ENCODE measurements at places on chromosomes 1 and 21.

DNA sequence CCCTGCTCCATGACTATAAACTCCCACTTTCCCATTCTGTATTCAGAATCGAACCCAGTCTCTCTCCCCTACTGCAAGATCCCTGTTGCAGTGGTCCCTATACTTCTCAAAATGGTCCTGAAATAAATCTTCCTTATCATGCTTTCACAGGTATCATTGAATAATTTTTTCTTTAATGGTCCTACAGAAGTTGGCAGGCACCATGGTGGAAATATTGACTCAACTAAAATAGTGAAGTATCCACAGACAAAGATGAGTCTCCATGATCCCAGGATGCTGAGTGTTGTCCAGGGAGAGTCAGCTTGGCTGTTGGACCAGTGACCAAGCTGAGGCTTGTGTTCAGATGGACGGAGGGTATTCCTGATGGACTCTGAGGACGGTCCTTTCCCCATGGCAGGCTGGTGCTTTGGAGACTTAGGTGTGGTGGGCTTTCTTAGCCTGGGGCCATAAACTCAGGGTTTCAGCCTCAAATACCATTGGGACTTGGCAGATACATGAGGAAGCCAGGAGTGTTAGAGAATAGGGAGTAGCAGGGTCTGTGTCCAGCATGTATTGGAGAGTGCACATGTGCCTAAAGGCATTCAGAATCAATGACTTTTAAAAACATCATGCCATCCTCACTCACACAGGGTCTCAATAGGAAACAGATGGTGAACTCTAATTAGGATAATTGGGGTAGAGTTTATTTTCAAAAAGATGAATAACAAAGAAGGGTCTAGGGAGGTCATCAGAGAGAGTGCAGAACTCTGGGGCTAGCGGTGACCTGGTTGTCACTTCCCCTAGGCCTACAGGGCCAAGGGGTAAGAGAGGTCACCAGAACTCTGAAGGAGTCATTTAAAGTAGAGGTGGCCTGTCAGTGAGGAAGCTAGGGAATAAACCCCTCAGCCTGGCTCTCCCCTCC, 19.8 kb downstream of the TINAGL1 start:
- no peak for DNase-seq

DNA sequence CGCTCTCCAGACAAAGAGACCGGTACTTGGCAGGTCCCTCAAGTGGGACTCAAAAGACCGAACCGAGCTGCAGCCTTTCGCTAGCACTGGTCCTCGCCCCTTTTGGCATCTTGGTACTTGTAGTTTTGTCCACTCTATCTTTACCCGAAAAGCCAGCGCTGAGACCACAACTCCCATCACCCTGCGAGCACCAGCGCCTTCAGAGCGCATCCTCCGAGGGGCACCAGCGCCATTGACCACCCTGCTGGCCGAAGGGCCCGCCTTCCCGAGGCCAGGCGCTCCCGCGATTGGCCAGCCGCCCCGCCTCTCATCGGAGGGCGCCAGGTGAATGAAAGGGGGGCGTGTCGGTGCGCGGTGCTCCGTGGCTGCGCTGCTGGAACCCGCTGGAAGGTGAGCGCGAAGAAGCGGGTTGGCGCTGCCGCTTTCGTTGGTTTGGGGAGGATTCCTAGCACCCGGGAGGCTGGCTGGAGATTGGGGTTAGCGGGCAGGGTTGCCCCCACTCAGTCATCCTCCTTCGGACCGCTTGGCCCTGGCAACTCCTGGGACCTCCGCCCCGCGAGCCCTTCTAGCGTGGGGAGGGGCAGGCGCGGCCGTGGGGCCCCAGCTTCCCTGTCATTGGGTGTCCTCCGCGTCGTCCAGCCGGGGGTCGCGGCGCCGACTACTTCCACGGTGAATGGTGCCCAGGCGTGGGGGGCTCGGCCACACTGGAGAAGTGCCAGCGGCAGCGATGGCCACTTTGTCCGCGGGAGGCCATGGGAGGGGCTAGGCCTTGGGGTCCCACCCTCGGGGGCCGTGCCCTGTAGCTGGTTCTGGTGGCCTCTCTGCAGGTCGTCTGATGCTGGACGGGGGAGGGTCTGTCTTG, at the start of gene ZBTB8B:
TSS of gene ZBTB8B (plus strand) at position 357 of the 862 bp plus-strand sequence. CDS start 5,553 bp downstream, outside the sequence.
- DNase-seq: no peak

GRCh38 chr1:200351425-200351824, 58.4 kb downstream of the ZNF281 start:
- no peak for DNase-seq

GRCh38 chr1:82901561-82901960, 1097.4 kb downstream of the TTLL7 start:
- DNase-seq: no peak

DNA sequence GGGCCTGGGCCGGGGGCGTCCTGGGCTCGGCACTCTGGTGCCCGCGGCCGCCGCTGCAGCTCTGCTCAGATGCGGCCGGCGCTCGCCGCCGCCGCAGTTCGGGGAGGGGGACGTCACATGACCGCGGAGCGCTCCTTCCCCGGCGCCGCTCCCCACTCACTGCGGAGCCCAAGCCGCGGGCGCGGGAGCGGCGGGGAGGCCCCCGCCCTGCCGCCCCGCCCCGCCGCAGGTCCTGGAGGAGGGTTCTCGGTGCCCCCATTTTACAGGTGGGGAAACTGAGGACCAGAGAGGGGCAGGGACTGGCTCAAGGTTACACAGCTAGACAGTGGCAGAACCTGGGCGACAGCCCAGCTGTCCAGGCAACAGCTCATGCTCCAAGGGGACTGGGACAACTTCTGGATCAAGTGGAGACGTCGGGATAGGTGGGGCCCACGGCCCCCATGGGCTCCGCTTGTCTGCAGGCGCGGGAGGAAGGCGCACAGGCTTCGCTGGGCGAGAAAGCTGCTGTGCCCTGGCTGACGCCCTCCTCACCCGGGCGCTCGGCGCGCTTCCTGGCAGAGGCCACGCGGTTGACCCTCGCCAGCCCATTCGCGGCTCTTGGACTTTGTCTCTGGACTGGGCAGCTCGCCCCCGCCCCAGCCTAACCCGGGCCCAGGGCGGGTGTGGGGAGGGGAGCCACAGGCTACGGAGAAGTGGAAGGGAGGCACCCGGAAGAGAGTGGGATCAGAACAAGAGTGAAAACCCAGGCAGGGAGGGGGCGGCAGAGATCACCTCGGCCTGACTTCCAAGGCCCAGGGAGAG, at the start of gene RAP1GAP:
TSS of gene RAP1GAP (minus strand) at position 100 of the 801 bp plus-strand sequence. CDS start 49,325 bp downstream, outside the sequence.
- no peak for DNase-seq

DNA sequence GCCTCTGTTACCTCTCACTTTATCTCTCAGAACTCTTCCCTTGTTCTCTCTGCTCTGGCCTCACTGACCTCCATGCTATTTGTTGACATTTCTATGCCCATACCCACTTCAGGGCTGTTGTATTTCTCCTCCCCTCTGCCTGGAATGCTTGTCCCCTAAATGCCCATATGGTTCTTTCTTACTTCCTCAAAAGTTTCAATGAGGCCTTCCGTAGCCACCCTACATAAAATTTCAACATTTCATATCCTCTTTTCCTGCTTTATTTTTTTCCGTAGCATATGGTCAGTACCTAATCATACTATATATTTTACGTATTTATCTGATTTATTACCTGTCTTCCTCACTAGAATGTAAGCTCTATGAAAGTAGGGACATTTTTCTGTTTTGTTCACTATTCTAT, 47.1 kb upstream of the ZYG11A start:
- no peak for DNase-seq

GRCh38 chr21:26245428-26245827, 74.9 kb upstream of the APP start:
- no peak for DNase-seq

GRCh38 chr1:54285815-54286345, 85.9 kb downstream of the MRPL37 start:
- DNase-seq: no peak

- no peak for DNase-seq
These were observed 35.6 kb downstream of the MSTO1 start for GRCh38 chr1:155645648-155646047.

GRCh38 chr21:32131164-32131563, 147.7 kb downstream of the MIS18A start:
- DNase-seq: no peak

DNA sequence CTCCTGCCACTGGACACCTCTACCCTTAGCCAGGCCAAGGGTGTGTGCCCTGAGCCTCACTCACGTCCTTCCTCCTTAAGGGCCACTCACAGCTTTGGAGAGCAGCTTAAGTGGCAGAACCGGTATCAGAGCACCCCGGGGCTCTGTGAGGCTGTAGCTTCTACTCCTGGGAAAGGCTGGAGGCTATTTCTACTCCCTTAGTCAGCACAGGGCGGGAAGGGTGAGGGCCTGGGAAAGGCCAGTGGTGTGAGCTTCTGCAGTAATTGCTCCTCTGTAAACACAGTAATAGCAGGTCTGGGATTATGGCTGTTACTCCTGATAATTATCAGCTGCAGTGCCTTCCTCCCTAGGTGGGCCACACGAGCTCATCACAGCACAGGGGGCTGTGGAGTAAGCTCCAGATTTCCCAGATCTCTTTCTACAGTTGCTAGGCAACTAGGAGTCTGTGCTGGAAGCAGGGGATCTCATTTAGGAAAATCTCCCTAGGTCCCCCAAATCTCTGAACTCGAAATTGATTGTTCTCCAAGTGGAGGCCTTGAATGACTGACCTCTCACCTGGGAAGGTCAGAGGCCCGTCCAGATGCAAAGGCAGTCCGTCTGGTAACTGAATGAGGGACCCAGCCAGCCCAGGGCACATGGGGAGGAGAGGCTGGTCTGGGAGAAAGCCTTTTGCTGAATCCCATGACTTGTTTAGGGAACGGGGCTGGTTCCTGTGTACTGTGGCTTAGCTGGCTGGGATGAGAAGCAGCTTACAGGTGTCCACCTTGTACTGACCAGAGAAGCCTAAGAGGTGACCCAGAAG, 29.3 kb downstream of the IER5 start:
- no peak for DNase-seq

- DNase-seq: no peak
These were observed 161.5 kb downstream of the IER5 start for GRCh38 chr1:181250038-181250437.

- no peak for DNase-seq
These were observed 98.5 kb upstream of the VANGL1 start for GRCh38 chr1:115543247-115543646.

- DNase-seq: no peak
These were observed 36.2 kb downstream of the PRRC2C start for GRCh38 chr1:171521567-171521966.

GRCh38 chr21:36813052-36813451, 114.1 kb downstream of the SIM2 start:
- no peak for DNase-seq

DNA sequence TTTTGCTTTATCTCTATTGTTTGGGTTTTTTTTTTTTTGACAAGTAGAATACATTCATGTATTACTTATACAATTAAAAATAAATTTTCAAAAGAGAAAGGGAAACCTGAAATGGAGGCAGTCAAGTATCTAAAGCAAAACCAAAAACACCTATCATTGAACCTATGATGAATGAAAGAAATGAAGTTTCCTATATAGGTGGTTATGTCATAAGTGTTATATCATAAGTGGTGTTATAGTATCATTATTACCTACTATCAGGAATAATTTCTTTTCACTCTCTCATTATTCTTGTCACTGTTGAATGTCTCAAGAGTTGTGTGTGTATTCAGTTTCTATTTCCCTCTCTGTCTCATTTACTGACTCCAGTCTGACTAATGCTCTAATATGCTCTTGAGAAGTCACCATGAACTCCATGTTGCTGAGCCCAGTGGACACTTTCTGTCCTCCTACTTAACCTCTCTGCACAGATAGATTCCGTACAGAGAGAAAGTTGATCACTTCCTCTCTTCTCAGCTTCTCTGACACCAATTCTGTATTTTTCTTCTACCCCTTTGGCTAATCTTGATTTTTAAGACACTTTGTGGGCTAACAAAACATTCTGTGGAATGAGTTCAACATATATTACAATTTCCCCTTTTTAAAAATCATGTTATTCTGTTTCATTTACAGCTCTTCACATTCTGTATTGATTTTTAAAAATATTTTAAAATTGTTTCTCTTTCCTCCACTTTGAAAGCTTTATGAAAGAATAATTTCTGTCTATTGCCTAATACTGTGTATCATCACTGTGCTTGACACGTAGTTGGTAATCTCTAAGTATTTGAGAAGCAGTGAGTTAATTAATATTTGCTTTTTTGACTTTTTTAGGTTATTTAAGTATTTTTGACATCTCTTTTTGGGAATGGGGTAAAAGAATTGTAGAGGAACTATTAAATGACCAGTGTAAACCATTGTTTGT, 50.1 kb downstream of the RASAL2 start:
- no peak for DNase-seq

GRCh38 chr1:233549404-233549803, 64.5 kb upstream of the KCNK1 start:
- DNase-seq: no peak

DNA sequence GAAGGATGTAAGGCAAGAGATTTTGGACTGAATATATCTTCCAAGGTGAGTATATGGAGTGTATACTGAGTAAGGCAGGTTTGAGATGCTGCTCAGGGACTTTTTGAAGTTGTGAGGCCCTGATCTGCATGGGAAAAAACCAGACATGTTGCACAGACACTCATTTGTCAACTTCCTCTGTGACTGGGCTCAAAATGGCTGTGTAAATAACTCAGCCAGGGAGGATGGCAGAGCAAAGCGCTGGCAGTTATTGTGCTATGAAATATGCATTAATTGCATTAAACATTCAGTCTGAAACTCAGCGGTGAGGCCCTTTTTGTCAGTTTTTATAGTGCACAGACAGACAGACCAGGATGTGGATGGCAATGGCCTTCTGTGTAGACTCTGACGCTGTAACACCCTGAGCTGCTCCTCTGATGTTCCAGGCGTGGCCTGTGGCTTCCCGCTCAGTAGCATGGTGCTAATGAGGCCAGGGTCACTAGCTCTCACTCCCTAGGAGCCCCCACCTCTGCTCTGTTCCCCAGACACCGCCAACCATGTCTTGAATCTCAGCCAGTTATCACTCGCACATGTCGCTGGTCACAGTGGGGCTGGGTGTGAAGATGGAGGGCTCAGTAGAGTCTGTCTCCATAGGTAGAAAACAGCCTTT, 307.0 kb upstream of the PROX1 start:
- no peak for DNase-seq

GRCh38 chr1:208242941-208243526, 1.1 kb downstream of the PLXNA2 start:
- no peak for DNase-seq

DNA sequence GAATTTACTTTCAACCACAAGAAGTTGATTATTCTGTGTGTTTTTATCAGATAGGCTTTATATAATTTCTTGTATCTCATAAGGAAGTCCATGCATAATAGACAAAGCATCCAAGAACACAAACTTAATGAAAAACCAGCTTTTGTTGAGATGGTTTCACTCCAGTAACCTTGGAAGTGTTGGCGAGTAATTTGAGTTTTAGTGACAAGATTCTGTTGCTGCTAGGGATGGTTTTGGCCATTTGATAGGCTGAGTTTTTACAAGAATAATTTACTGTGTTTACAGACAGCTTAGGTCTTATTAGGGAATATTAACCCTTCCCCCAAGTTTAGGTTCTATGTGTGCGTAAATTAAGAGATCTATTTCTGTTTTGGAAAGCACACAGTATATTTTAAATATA, 513.6 kb downstream of the USP25 start:
- DNase-seq: no peak

GRCh38 chr1:204278958-204279357, 65.2 kb upstream of the GOLT1A start:
- DNase-seq: no peak

DNA sequence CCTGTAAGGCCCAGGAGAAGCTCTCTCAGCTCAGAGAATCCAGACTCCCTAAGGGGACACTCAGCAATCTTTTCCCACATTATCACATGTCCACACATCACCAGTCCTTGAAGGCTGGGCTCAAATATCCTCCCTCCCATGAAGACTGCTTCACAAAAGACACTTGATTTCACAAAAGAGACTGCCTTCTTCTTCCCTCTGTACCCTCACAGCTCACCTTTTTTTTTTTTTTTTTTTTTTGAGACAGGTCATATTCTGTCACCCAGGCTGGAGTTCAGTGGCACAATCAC, 1.5 kb downstream of the CD58 start:
- no peak for DNase-seq
